ENCODE measurements at places on chromosomes 3 and 15. TPM values are rescaled to one million over a fixed set of nuclear protein-coding genes. Genes with fewer than 3 reads are reported as not detected.

CIDEC gene
- total RNA-seq: 0.13 TPM

STARD9 gene
- 6.8 TPM for total RNA-seq

GOLGA6A gene
- not detected for total RNA-seq

GOLGA8J gene
- not detected for total RNA-seq

LRTM1 gene
- total RNA-seq: not detected

PCOLCE2 gene
- total RNA-seq: 2.9 TPM

ZDHHC23 gene
- 5.5 TPM for total RNA-seq

FBXW12 gene
- not detected for total RNA-seq

MCTP2 gene
- 4.4 TPM for total RNA-seq

All from mesangial cell (primary cell).